H1 (cell line): ENCODE measurements at places on chromosomes 1 and 21. TPM values are rescaled to one million over a fixed set of nuclear protein-coding genes. Genes with fewer than 3 reads are reported as not detected.
A peak's percentile ranks its signal among the peaks of the same experiment; 100 is the strongest.

Gene PLPPR5
- 4.8 and 5.6 TPM in 2 replicates for total RNA-seq

DNA sequence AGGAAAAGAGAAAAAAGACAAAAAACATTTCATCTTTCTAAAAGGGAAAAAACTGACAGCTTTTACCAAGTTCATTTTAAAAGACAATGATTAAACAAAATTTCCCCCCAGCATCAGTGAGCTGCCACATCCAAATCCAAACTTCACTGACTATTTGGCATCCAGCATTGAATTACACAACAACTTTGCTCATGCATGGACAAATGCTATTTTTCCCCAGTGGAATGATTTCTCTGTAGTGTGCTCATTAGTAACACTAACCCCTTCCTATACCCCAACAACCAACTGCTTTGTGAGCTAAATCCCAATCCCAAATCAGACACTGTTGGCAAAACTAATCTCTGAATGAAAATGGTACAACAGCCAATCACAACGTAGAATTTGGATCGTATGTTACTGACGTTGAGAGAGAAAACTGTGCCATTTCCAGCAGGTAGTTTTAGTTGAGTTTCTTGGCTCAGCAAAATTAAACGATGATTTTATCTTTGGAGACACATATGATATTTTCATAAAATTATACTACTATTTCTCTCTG lies 37.9 kb downstream of the PIK3R3 start:
- H3K4me3 ChIP-seq: no peak overlapping the region
- H3K27ac ChIP-seq: no peak overlapping the region
- H3K4me1 ChIP-seq: no peaks in the 10 kb centered on the region
- DNase-seq: no peak
- H3K36me3 ChIP-seq: no peaks in the 10 kb centered on the region

Gene MATN1
- 0.11 and 0.28 TPM in 2 replicates for total RNA-seq

Gene KPRP
- total RNA-seq: not detected in 2 replicates

GRCh38 chr1:67691712-67692111 lies 6.7 kb downstream of the GADD45A start:
- H3K4me1 ChIP-seq: peaks cover 5% of the 10 kb centered on the region; the same call in 1 of the 2 replicates
- H3K4me3 ChIP-seq: no peak overlapping the region
- no peaks in the 10 kb centered on the region for H3K36me3 ChIP-seq
- H3K27ac ChIP-seq: no peak overlapping the region

Gene FOXD3
- total RNA-seq: 33.7 and 35.8 TPM in 2 replicates

- no peaks in the 10 kb centered on the region for H3K4me1 ChIP-seq
- H3K27ac ChIP-seq: no peak overlapping the region; the same call in 1 of the 2 replicates
- no peaks in the 10 kb centered on the region for H3K36me3 ChIP-seq
- no peaks in the 10 kb centered on the region for H3K27me3 ChIP-seq
Measured at GRCh38 chr1:208892147-208892546, 648.0 kb upstream of the PLXNA2 start.

DNA sequence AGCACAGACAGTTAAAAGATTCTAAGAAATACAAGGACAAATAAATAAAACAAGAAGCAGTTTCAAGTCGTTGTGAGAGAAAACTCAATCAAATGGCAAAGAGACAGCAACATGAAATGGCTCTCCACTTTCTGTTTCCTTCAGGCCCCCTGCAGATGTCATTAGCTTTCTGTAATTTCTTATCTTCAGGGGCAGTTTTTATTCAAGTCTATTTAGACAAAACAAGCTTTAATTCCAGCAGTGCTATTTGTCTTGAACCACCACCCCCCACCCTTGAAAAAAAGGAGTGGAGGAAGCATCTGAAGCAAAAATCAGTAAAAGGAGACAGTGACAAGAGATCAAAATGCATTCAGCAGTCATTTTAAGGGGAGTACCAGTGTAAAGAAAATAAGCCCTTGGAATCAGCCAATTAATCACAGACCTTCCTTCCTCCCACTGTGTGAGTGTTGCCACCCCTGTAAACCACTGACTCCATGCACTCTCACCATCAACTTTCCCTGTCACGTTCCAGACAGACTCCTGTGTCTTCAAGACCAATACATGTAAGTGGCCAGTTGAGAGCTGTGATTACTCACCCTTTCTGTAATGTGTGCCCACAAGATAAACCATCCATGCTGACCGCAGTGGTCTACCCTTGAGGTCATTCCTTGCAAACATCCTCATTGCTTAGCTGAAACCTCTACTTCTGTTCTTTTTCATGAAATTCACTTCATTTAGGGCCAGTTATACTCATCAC lies 136.1 kb upstream of the HOOK1 start:
- no peak for DNase-seq
- peaks cover 15% of the 10 kb centered on the region for H3K4me1 ChIP-seq
- no peaks in the 10 kb centered on the region for H3K36me3 ChIP-seq
- H3K27me3 ChIP-seq: no peaks in the 10 kb centered on the region

DNA sequence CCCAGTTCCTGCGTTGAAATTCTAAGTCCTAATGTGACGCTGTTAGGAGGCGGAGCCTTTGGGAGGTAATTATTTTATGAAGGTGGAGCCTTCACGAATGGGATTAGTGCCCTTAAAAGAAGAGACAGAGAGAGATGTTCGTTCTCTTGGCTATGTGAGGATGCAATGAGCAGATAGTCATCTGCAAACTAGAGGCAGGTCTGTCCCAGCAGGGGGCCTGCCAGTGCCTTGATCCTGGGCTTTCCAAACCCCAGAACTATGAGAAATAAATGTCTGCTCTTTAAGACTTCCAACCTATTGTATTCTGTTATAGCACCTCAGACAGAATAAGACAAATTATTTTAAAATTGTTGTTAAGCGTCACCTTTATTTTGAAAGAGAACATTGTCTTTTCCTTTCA lies 123.1 kb upstream of the KCNJ6 start:
- no peaks in the 10 kb centered on the region for H3K4me1 ChIP-seq
- no peak for DNase-seq
- H3K36me3 ChIP-seq: no peaks in the 10 kb centered on the region

Gene CCDC30
- 0.98 and 1.8 TPM in 2 replicates for total RNA-seq

Gene KRTAP13-2
- not detected in 2 replicates for total RNA-seq

- no peak overlapping the region for H3K4me3 ChIP-seq
- no peaks in the 10 kb centered on the region for H3K27me3 ChIP-seq
- H3K4me1 ChIP-seq: no peaks in the 10 kb centered on the region
- peaks cover 51% of the 10 kb centered on the region for H3K36me3 ChIP-seq
- no peak overlapping the region for H3K27ac ChIP-seq
Measured at GRCh38 chr1:43618521-43619313, 31.2 kb upstream of the KDM4A start.

DNA sequence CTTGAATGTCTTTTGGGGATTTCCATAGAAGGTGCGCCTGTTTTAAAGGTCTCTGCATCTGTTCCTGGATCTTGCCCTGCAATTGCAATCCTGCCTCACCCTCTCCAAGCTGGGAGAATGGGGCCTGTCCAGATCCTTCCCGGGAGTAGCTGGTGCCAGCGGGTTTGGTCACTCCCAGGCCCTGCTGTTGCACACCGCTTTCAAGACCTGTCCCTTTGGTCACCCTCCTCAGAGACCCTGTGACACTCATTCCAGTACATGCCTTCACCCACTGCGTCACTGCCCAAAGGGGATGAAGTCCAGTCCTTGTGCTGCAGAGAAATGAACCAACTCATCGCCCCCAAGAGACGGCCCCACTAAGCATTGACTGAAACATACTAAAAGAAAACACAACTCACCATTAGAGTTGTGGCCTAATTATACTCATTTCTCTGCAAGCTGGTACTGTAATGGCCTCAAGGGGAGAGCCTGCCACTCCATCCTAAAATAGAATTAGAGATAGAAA lies 1.9 kb upstream of the IRF2BP2 start:
- H3K4me3 ChIP-seq: no peak overlapping the region
- DNase-seq: no peak
- no peaks in the 10 kb centered on the region for H3K27me3 ChIP-seq
- H3K27ac ChIP-seq: no peak overlapping the region; the same call in 1 of the 2 replicates
- peaks cover 27% of the 10 kb centered on the region for H3K4me1 ChIP-seq

Gene LCE1B
- total RNA-seq: not detected in 2 replicates

DNA sequence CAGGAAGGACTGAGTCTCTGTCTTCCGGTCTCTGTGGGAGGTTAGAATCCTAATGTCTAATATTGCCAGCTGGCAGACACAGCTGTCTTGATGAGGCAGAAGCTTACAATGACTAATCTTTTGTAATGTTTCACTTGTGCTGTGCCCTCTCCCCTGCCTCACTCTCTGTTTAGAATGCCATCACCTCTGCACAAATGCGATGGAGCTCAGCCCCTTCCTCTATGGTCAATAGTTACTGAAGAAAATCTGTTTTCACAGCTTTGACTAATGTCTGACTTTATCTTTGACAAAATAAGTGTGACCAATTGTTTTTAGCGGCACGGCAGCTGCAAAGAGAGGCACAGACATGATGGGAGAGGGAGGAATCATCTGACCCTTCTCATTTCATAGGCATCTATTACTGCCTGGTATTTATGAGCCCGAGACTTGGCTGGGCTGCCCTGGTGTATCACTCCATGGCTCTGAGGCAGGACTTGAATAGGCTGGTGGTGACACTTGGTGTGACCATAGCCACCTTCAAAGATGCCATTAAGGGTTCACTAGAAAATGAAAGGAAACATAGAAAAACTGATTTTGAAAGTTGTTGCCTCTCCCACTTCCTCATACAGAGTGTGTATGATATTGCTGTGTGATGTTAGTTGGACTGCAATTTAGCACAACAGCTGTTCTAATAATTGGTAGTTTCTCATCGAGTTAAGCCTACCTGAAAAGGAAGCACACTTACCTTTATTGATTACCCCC lies 163.2 kb upstream of the NBPF11 start:
- H3K27me3 ChIP-seq: peaks cover 12% of the 10 kb centered on the region
- peaks cover 2% of the 10 kb centered on the region for H3K4me1 ChIP-seq
- H3K4me3 ChIP-seq: no peak overlapping the region
- no peak for DNase-seq
- no peak overlapping the region for H3K27ac ChIP-seq

GRCh38 chr1:174209347-174210187 lies 50.2 kb downstream of the RABGAP1L start:
- H3K27ac ChIP-seq: no peak overlapping the region
- H3K4me3 ChIP-seq: no peak overlapping the region
- H3K36me3 ChIP-seq: no peaks in the 10 kb centered on the region
- no peaks in the 10 kb centered on the region for H3K27me3 ChIP-seq

Gene F3
- total RNA-seq: 6.1 and 8.6 TPM in 2 replicates

Gene OR6N1
- not detected in 2 replicates for total RNA-seq

Gene LEMD1
- 9.7 and 10.5 TPM in 2 replicates for total RNA-seq

- no peaks in the 10 kb centered on the region for H3K27me3 ChIP-seq
- H3K4me1 ChIP-seq: no peaks in the 10 kb centered on the region; the same call in 1 of the 2 replicates
- peaks cover 6% of the 10 kb centered on the region for H3K36me3 ChIP-seq
- no peak overlapping the region for H3K4me3 ChIP-seq
- no peak overlapping the region for H3K27ac ChIP-seq
Measured at GRCh38 chr1:70429219-70429618, 18.2 kb downstream of the CTH start.

- H3K27me3 ChIP-seq: peaks cover 36% of the 10 kb centered on the region
- H3K4me1 ChIP-seq: peaks cover 5% of the 10 kb centered on the region
- DNase-seq: peak; percentile 85
- H3K36me3 ChIP-seq: no peaks in the 10 kb centered on the region
- peak within 1 kb of the TSS; percentile 70 for H3K4me3 ChIP-seq
Measured at GRCh38 chr1:214281021-214281719, at the start of gene SMYD2. TSS of gene SMYD2 (plus strand) at chr1:214281159. CDS start at chr1:214281255, 96 bp downstream.

DNA sequence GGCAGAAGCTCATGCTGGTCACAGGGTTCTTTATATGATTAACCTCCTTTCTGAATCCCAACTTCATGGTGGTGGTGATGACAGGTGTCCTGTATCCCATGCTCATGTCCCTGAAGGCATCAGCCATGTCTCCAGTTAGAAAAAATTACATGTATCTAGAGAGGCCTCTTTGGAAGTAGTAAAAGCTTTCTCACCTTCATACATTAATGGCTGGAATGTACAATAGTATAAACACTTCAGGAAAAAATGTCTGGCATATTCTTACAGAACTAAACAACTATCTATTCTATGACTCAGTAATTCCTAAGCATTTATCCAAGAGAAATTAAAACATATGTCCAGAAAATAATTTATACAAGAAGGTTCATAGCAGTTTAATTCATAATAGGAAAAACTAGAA lies 34.0 kb downstream of the ADAM30 start:
- H3K36me3 ChIP-seq: no peaks in the 10 kb centered on the region
- no peaks in the 10 kb centered on the region for H3K4me1 ChIP-seq
- no peaks in the 10 kb centered on the region for H3K27me3 ChIP-seq
- DNase-seq: no peak

GRCh38 chr21:43956019-43956669 lies 56.0 kb upstream of the TRAPPC10 start:
- H3K27ac ChIP-seq: no peak overlapping the region
- peaks cover 4% of the 10 kb centered on the region for H3K4me1 ChIP-seq
- DNase-seq: no peak
- no peak overlapping the region for H3K4me3 ChIP-seq

Gene TFF1
- total RNA-seq: not detected in 2 replicates

Gene SRP9
- 446 and 448 TPM in 2 replicates for total RNA-seq

DNA sequence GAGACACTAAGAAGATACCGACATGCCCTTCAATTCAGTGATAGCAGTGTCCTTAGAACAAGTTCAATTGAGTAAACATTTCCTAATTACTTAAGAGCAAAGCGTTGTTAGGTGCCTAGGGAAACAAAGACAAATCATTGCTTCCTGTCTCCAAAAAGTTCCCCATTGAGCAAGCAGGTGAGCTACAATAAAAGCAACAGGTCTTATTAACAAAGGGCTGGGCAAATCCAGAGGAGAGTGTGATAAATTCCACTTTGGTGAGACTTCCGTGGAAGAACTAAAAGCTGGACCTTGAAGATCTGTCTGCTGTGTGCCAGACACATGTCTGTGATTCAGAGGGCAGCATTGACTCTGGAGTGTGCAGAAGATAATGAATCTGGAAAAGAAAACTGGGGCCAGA lies 1.9 kb upstream of the TUT4 start:
- H3K36me3 ChIP-seq: no peaks in the 10 kb centered on the region
- no peak overlapping the region for H3K27ac ChIP-seq
- DNase-seq: no peak
- H3K4me1 ChIP-seq: peaks cover 11% of the 10 kb centered on the region; the same call in 1 of the 2 replicates

Gene ADAMTS5
- 0.82 and 1.1 TPM in 2 replicates for total RNA-seq

Gene FAM131C
- total RNA-seq: 0.25 and 0.78 TPM in 2 replicates

DNA sequence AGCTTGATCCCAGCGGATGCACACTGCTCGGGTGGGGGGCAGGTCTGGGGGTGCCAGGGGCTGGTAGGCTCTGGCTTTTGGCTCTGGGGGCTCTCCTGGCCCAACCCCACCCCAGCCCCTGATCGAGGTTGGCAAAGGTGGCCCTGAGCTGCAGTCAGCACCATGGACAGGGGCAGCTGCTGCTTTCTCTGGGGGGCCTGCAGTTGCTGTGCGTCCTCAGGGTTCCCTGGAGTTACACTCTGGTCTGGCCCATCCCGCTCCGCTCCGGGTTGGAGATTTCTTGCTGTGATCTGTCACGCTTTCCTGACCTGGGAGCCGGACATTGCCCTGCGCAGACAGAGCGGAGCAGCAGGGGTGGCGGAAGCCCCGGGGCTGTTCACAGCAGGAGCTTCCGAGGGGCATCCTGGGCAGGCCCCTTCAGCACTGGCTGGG lies 8.0 kb upstream of the PLCH2 start:
- no peak overlapping the region for H3K27ac ChIP-seq
- H3K27me3 ChIP-seq: no peaks in the 10 kb centered on the region
- H3K4me1 ChIP-seq: no peaks in the 10 kb centered on the region; the same call in 1 of the 2 replicates
- no peaks in the 10 kb centered on the region for H3K36me3 ChIP-seq
- DNase-seq: no peak
